Hematopoietic multipotent progenitor cell (in vitro differentiated cells): ENCODE measurements at places on chromosomes 7 and 10.

DNA sequence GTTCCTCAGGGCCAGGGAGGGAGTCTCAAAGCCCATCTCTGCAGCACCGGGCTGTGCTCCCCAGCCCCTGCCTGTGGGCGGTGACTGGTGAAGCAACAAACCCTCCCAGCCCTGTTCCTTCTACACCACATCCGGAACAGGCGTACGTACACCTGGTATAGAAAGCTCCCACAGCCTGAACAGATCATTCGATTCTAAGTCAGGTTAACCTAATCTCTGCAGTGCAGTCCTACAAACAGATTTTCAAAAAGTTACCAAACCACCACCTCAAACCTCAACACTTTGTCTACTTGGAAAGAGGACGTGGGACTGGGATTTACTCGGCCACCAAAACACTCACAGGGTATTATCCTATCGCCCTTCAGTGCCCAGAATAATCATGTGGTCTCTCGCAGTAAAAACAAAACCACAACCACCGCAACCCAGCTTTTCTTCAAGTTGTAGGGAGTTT, 238.4 kb downstream of the DIP2C start:
- DNase-seq = peak; percentile 39

- DNase-seq = no peak
These were observed 597.6 kb downstream of the PCDH15 start for GRCh38 chr10:54203401-54203800.

GRCh38 chr7:138282997-138283396, 177.1 kb upstream of the TRIM24 start:
- no peak for DNase-seq

GRCh38 chr10:32446536-32447406, 831 bp downstream of the CCDC7 start:
- DNase-seq = peak; percentile 22

GRCh38 chr10:121478556-121478955, 119.7 kb downstream of the FGFR2 start:
- no peak for DNase-seq

GRCh38 chr7:56048245-56048644, 3.0 kb downstream of the PSPH start:
- DNase-seq = no peak

- no peak for DNase-seq
These were observed 126.7 kb upstream of the ZNF32 start for GRCh38 chr10:43775384-43775783.

DNA sequence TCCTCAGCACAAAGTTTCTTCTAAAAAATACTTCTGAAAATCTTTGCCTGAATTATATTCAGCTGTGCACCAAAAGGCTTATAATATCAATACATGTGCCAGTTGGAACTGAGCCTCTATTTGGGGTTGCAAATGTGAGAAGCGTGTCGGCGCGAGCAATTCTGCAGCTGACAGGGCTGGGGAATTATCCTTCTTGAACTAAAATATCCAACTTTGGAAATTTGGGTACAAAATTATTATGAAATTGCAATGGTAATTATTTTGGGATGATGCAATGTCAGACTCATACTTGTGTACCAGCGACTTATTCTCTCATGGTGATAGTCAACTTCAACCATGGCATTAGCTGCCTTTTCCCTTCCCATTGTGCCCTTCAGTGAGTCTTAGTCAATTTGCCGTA, 507.0 kb upstream of the KLF6 start:
- no peak for DNase-seq

DNA sequence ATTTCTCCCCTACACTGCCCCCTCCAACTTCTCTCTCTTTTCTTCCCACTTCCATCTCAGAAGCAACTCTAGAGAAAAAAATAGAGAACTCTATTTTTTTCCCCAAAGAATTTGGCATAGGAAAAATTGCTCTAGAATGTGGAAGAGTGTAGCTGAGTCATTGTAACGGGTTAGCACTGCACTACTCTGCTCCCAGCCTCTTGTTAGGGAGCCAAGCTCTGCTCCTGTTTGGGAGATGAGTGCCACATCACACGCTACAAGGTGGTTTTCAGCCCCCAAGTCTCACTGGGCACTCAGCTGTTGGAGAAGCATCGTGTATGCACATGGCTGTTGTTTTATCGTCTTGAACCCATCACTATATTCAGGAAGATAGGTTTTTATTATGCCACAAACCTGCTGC, 136.4 kb downstream of the BMPER start:
- DNase-seq = no peak

DNA sequence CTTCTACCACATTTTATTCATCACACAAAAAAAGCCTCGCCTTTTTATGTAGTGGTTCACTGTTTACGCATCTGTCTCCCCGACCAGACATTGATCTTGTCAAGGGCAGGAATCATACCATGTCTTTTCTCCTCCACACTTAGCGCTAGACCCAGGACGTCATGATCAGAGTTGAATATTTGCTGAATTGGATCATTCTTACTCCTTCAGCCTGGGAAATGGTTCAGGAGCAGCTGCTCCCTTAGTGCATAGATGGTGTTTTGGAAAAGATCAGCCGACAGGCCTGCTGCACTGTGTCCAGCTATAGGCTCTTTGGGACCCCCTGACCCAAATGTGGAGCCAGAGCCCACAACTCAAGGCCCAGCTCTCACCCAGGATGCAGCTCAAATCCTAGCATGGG, 249.1 kb upstream of the TMEM72 start:
- no peak for DNase-seq

- peak; percentile 65 for DNase-seq
These were observed 41.4 kb upstream of the AP5Z1 start for GRCh38 chr7:4733936-4734528.

DNA sequence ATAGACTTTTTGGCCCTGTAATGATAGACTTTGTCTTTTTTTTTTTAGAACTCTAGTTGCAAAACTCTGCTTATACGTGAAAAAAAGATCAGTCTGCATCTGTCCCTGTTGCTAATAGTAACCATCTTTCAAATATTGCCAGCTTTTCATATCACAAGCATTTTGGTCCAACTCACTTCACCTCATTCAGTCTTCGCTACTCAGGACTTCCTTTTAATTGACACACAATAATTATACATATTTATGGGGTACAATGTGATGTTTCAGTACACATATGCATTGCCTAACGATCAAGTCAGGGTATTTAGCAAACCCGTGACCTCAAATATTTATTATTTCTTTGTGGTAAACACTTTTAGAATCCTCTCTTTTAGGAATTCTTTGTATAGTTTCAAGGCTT, 867.0 kb upstream of the C7orf33 start:
- no peak for DNase-seq

GRCh38 chr10:119217991-119218490, 10.7 kb downstream of the GRK5 start:
- DNase-seq = no peak

- no peak for DNase-seq
These were observed 3.5 kb downstream of the EPO start for GRCh38 chr7:100723732-100724275.

GRCh38 chr10:66291133-66291532, 634.7 kb upstream of the LRRTM3 start:
- no peak for DNase-seq

- no peak for DNase-seq
These were observed 363.3 kb downstream of the TNS3 start for GRCh38 chr7:47218378-47219176.

- no peak for DNase-seq
These were observed 97.3 kb upstream of the YAE1 start for GRCh38 chr7:39468808-39469374.

DNA sequence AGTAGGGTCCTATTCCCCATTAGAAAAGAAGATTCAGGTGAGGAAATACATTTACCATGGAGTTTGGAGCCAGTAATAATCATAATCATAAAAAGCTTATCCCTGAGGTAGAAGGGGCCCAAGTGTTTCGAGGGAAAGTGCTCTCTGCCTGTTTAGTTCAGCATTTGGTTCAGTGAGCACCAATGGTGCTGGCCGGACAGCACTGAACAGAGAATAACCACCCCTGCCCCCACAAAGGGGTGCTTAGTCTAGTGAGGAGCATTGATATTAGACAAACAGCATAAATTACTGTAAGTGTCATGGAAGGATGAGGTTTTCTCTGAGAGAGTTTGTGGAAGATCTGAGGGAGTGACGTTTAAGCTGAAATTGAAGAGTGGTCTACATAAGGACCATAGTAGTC, 21.6 kb upstream of the ATE1 start:
- DNase-seq = no peak

DNA sequence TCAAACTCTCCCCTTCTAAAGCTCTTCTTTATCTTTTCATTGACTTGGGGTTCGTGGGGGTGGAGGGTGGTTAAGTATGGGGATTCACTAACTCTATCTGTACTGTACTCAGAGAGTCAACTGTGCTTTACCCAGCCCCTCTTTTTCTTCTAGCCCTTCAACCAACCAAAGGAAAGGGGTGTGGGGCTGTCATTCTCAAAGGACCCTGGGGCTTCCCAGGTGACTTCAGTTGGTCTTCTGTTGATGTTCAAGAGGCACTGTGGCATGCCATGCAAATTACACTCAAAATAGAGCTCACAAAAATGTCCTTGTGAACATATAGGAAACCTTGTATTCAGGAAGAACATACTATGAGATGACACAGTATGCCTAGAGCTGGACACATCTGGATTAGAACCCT, 16.9 kb upstream of the RHOBTB1 start:
- no peak for DNase-seq

- DNase-seq = no peak
These were observed 373.4 kb upstream of the PCDH15 start for GRCh38 chr10:55174419-55174818.

GRCh38 chr10:91185239-91185875, 35.1 kb upstream of the PCGF5 start:
- no peak for DNase-seq

GRCh38 chr10:120505866-120506265, 48.8 kb downstream of the PLPP4 start:
- DNase-seq = no peak

DNA sequence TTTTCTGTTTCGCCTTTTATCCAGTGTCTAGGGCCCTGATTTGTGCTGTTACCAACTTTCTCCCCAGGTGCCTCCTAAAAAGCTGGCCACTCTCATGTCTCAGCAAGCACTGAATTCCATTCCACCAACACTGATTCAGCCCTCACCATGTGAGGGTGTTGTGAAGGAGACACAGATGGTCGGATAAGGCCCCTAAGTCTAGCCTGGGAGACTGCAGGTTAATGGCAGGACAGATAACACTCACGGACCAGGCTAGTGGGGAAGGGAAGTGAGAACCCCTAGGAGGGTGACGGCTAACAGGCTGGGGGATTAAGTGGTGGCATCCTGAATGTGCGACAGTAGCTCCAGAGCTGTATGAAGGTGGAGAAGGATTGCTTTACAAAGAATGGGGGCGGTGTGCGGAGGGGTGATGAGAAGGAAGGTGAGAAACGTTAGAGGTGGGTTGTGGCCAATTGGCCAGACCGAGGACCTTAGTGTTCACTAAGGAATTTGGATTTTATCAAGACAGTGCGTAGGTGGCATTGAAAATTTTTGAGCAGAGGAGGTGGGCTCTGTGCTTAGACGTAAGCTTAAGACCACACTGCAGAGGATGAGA, 3.8 kb upstream of the DUSP5 start:
- DNase-seq = no peak

DNA sequence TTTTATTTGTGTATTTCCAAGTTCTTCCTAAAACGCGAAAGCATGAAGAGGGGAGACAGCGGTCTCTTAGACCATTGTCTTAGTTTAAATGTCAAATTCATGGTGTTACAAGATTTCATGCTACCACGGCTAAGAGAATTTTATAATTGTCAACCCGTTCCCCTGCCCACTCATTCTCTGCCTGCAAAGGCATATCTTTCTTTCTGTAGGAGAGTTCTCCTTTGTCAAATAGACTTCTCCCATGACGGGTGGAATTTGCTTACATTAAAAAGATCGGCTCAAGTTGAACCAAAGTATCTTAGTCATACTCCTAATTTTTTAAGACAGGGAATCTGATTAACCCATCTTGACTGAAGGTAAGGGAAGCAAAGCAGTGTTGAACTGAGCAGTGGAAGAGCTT, 539.2 kb downstream of the REEP3 start:
- DNase-seq = no peak
